ENCODE measurements at places on chromosomes 7 and 10.

- no peak for DNase-seq
Measured at GRCh38 chr7:157389951-157390730, 53.3 kb downstream of the DNAJB6 start.

DNA sequence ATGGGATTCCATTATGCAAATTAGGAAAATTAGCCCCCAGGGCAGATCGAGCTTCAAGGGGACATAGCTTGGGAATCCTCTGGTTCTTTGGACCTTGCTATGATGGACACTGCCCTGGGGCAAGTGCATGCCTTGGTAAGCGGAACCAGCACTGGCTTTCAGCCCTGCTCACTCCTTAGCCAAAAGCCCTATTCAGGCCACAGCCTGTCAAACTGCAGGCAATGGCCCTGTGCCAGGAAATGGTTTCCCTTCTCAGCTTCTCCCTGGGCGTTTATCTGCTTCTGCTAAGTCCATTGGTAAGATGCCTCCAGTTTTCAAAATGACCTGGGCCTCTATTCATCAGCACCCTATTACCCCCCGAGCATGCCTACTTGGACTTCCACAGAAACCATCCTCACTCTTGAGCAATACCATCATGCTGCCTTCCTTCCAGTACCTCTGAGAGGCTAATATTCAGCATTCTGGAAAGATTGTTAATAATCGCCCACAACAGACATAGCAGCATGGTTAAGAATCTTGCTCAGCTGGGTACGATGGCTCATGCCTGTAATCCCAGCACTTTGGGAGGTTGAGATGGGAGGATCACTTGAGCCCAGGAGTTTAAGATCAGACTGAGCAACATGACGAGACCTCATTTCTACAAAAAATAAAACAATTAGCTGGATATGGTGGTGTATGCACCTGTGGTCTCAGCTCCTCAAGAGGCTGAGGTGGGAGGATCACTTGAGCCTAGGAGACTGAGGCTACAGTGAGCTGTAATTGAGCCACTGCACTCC, 918.6 kb upstream of the AUTS2 start:
- DNase-seq = no peak

DNA sequence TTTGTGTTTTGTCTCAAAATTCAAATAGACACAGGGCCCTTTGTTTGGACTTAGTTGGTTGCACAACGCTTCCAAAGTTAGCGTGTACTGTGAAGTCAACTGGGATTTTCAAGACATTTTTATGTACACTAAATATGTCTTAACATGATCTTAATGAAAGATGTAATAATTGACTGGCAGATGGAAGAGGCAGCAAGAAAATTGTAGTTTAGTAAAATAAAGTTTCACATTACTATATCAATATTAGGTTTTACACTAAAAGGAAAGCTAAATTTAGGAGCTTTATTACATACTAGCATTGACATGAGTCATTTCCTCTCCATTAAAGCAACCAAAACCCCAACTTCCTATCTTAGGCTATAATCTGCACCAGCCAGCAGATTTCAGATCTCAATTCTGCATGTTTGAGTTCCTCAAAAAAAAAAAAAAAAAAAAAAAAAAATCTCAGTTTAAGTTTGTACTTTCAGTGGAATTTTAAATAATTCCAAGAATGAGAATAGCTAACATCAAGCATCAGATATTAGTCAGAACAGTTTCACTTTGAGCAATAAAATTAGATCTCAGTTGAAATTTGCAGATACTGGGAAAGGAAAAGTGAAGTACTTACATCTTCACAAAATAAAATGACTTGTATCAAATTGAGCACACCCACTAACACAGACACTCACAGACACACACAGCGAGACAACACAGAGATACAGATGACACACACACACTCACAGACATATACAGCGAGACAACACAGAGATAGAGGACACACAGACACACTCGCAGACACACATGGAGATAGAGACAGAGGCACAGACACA, 346.6 kb upstream of the KLF6 start:
- DNase-seq = peak; percentile 29

GRCh38 chr10:3995302-3996210, 210.5 kb upstream of the KLF6 start:
- no peak for DNase-seq

DNA sequence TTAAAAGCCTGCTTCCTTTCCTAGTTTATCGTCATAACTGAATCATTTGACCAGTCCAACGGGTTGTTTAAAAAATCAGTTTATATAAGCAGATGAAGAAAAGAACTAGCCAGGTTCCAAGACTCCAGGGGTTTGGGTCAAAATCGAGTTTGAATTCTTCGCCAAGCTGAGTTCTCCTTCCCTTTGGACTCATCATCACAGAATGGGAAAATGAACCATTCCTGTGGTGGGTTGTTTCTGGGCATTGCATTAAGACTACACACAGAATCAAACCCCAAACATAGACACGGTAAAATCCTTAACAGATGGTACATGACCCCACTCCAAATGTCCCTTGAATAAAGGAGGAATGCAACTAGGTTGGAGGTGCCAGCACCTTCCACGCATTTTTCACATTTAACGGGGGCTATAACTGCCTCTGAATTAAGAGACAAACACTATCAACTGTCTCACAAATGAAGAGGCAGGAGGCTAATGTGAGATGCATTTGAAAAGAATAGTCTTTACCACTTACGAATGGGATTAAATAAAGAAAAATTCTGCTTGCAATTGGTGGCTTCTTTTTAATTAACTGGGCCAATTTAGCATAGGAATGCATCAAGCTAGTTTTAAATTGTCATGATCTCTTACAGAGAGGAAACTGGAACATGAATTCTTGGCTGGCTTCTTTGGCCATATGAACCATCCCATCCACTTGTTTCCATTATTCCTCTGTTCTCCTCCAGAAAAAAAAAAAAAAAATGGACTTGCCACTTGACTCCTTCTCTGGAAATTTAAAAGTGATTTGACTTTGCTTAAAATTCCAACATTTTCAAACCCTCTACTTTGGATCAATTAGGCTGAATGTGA, 61.1 kb downstream of the CHST15 start:
- no peak for DNase-seq

DNA sequence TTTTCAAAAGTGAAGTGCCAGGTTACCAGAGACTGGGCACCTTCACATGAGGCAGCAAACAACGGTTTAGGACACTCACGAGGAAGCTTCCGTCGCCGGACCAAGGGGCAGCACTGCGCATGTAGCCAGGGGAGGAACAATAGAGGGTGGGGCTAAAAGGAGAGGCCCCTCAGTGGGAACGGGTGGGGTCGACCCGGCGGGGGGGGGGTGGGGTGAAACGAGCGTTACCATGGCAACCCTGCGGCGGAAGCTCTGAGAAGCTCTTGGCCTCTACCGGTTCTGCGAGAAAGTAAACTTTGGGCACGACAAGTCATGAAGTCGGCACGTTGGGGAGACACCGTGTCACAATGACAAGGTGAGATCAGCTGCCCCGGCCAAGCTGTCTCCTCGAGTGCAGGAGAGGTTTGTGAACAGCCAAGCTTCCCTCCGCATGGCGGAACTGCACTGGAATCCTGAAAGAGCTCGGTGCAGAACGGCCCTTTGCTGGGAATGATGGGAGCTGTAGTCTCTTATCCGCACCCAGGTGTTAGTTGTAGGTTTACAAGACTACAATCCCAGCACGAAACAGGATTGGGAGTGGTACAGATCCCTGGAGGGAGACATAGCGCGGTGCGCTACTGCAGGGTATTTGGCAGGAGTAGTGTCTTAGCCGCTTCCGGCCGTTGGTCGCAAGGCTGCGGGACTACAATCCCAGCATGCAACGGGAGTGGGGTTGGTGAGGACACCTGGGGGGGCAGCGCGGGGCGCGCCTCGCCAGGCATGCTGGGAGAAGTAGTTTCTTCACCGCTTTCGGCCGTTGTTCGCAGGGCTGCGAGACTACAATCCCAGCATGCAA, 72.8 kb upstream of the ZNF722 start:
- peak; percentile 93 for DNase-seq

GRCh38 chr7:50663396-50664102, 98.3 kb upstream of the DDC start:
- DNase-seq = no peak

All from activated naive CD4-positive, alpha-beta T cell treated with anti-CD3 and anti-CD28 coated beads, Interleukin-2, amount 50 U/mL, for 16 hours (primary cell).